ENCODE measurements at places on chromosomes 6 and 20.

GRCh38 chr20:2840967-2841531, 504 bp downstream of the VPS16 start:
- no peak for DNase-seq

DNA sequence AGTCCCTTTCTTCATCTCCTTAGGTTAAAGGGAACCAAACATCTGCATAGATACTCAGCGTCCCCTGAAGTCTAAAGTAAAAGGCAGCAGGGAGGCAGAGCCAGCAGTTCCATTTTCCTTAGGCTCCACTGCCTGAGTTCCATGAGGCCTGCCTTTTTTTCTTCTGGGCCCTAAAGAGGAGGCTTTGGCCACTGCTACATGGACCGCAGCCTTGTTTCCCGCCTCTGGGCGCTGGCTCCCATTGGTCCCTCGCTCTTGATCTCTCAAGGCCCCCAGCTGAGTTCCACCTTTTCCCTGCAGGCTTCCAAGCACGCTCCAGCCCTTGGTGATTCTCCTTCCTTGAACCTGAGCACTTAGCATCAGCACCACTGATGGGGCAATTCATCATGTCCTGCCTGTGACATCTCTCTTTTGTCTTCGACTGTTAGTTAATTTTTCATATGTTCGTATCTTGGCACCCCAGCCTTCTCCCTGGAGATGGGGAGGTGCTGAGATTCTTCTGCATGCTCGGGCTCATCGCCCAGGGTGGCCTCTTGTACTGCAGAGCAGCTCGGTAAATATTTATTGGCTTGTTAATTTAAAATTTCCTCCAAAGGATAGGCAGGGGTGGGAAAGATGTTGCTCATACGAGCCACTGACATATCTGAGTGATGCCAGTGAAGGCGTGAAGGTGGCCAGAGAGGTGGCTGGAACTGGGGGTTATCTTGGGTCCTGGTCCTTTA, 3.4 kb downstream of the MLN start:
- no peak for DNase-seq

DNA sequence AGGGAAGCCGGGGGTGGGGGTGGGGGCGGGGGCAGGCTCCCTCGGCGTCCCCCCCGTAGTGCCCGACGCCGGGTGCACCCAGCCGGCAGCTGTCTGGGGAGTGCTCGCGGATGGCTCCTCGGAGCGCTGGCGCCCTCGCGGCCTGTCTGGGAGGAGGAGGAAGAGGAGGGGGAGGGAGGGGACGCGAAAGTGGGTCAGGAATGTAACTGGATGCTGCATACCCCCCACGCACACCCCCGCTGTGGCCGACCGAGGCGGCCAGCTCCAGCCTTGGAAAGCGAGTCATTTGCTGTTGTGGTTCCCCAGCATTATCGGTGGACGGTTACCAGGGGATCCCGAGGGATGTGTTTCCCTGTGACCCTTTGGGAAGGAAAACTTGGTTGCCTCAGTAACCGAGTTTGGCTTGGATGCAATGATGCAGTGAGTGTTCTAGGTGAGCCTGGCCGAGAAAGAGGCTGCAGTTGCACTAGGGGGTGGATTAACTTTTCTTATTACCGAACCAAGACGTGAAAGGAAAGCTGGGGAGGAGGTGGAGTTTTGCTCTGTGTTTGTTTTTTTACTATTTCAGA, 55.2 kb upstream of the RREB1 start:
- DNase-seq: no peak

DNA sequence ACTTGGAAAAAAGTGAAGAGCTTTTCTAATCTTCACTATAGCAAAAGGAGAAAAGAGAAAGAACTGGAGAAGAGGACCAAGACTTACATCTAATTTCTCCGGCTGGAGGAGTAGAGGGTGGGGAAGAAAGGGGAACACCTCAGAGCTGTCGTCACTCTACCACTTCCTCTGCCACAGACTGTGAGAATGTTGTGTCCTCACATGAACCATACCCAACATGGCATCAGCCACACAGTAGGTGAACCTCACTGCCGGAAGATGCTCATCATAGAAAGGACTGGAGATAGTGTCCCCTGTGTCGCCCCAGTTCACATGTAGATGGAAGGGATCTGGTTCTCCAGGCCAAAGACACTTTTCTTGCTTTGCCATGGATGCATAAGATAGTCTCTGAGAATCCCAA, 604.4 kb upstream of the NOX3 start:
- DNase-seq: no peak

GRCh38 chr20:41524980-41525613, 93.1 kb downstream of the CHD6 start:
- DNase-seq: no peak

- DNase-seq: no peak
Measured at GRCh38 chr6:55069132-55069781, 105.1 kb upstream of the HCRTR2 start.

DNA sequence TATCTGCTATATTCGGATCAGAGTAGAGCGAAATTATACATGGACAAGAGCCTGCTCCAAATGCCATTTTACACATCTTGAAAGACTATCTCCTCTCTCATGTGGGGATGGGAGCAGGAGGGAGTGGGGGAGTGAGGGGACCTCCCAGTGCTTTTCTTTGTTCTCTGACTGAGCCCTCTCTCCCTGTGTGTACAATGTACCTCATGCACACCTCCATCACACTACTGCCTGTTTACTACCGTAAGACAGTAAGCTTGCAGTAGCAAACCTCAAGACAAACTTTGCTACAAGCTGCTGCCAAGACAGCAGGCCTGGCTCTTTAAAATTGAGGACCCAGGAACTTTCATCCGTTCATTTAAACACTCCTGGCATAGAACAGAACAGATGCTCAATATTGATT, 7.2 kb downstream of the NHSL1 start:
- DNase-seq: no peak

DNA sequence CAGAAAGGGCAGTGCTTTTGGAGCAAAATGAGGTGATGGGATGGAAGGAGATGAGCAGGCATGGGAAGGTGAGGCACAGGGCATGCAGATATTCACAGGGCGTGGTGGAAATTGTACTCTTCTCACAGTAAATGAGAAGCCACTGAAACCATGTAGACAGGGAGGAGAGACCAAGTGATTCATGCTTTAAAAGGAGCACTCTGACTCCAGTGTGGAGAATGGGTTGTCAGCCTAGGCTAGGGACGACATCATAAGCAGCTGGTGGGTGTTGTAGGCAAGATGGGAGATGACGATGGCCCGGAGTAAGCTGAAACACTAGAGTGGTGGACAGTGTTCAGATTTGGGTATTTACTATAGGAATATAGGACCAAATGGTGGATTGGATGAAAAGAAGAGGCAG, 18.4 kb downstream of the PDE7B start:
- no peak for DNase-seq

DNA sequence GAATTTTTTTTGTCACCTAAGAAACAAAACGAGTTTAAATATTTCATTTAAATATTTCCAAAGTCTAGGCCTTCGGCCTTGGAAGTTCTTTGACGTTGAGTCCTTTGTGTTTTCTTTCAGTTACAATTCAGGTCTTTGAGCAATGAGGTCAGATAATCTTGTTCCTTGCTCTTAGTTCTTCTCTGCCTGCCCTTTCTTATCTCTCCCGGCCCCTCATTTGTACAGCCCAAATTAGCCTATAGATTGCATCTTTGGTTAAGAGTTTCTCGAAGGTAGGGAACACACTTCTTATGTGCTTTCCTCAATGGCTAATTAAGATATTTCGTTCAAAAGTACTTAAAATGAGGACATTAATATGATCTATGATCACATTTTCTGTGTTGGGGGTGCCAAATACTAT, 18.5 kb downstream of the RPS12 start:
- no peak for DNase-seq

- DNase-seq: no peak
Measured at GRCh38 chr6:48490658-48491057, 379.7 kb upstream of the PTCHD4 start.

DNA sequence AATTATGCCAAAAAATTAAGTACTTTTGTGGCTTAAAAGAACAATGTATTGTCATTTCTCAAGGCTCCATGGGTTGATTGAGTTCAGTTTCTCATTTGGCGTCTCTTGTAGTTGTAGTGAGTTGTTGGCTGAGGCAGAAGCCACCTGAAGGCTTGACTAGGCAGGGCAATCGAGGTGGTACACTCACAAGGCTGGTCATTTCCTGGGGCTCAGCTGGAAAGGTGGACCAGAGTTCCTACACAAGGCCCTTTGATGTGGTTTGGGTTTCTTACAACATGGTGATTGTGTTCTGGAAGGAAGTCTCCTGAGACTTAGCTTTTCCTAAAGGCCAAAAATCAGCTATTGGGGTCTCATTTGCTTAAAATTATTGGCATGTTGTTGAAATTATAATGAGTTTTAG, 22.6 kb downstream of the MAS1 start:
- DNase-seq: no peak

DNA sequence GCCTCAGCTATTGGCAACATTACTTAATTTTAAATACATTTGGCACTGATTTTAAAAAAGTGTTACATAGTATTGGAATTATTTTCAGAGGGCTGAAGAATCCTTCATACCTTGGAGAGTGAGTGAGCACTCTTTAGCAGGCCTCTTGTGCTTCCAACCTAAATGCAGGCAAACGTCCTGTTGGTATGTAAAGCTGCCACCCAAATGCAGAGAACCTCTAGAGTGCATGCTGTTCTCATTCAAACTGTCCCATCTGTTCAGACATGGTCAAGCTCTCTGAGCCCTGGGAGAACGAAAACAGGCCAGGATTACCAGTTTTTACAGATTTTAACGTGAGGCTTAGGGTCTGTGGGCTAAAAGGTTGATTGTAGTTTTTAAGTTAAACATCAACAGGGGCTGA, 378.0 kb upstream of the FLRT3 start:
- no peak for DNase-seq
